Activated CD4-positive, alpha-beta T cell treated with anti-CD3 and anti-CD28 coated beads for 36 hours (primary cell): ENCODE measurements at places on chromosomes 3 and 15.

DNA sequence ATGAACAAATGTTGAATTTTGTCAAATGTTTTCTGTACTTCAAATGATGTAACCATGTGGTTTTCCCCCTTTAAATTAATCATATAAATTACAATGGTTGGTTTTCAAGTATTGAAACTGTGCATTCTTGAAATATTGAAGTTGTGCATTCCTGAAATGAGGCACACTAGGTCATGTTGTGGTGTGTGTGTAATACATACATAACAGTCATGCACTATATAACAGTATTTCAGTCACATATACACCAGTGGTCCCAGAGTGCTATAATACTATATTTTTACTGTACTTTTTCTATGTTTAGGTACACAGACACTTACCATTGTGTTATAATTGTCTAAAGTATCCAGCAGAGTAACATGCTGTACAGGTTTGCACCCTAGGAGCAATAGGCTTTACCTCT lies 11.0 kb upstream of the IQCF5 start:
- DNase-seq: no peak

DNA sequence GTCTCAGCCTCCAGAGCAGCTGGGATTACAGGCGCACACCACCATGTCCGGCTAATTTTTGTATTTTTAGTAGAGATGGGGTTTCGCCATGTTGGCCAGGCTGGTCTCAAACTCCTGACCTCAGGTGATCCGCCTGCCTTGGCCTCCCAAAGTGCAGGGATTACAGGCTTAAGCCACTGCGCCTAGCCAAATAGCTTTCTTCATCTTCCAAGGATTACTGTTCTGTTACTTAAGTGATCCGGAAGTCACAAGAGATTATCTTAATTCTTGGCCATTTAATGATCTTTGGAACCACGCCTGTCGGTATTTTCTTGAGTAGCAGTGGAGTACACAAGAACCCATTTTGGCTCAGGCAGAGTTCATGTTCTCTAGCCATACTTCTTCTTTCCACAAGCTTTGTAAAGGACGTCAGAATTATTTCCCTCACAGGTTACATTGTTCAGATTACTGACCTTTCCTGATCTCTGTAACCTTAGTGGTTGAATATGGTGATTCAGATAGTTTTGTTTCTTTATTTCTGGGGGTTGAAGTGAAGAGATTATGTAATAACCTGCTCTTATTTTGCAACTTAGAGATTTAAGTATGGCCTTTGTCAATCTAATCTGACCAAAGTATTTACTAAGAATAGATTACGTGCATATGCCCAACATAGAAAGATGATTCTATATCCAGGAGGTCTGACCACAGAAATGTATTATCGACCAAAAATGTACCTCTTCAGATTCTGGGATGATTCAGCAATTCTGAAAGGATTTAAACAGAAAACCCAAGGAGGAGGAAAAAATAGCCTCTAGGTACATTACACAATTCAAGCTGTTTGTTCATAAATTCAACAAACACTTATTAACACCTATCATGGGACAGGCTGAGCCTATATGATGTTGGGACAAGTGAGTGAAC lies 132.2 kb downstream of the GREM1 start:
- no peak for DNase-seq

DNA sequence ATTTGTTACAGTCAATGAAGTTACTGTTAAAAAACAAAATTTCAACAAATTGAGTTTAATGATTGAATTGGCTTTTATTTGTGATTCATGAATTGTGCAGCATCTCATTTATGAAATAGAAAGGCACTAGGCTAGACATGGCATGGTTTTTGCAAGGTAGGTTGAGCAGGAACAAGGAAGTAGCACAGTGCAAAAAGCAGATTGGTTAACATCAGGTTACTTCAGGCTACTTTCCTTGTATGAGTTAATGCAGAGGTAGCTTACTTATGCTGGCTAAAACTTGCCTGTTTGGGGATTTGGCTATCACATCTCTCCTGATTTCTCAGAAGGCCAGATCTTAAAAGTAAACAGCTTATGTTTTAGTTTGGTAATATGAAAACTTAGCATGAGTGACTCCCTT lies 23.0 kb upstream of the SV2B start:
- no peak for DNase-seq

- no peak for DNase-seq
These were observed 5.7 kb upstream of the MAPK6 start for GRCh38 chr15:52013151-52013791.

- DNase-seq: no peak
These were observed 69.7 kb upstream of the POMGNT2 start for GRCh38 chr3:43175541-43175940.

- no peak for DNase-seq
These were observed 14.5 kb downstream of the EPHB1 start for GRCh38 chr3:134809427-134810051.

- DNase-seq: no peak
These were observed 430.0 kb downstream of the ROBO1 start for GRCh38 chr3:79337798-79338197.
